ENCODE measurements at places on chromosomes 16 and 17.

GRCh38 chr16:73064994-73065545 lies 17.1 kb upstream of the ZFHX3 start:
- DNase-seq, result no peak

- DNase-seq, result no peak
Observed at GRCh38 chr17:6577686-6578263, 21.4 kb upstream of the PITPNM3 start.

GRCh38 chr17:82483836-82484235 lies 25.3 kb downstream of the NARF start:
- DNase-seq, result no peak

DNA sequence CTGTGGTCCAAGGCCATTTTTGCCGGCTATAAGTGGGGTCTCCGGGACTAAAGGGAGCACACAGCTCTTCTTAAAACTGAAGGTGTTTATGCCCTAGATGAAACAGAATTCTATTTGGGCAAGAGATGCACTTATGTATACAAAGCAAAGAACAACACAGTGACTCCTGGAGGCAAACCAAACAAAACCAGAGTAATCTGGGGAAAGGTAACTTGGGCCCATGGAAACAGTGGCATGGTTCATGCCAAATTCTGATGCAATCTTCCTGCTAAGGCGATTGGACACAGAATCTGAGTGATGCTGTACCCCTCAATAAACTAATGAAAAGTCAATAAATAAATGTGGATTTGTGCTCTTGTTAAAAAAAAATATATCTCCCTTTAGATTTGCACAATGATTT lies 20.2 kb upstream of the SHISA9 start:
- no peak for DNase-seq

GRCh38 chr16:17305694-17306093 lies 165.1 kb downstream of the XYLT1 start:
- DNase-seq, result no peak

DNA sequence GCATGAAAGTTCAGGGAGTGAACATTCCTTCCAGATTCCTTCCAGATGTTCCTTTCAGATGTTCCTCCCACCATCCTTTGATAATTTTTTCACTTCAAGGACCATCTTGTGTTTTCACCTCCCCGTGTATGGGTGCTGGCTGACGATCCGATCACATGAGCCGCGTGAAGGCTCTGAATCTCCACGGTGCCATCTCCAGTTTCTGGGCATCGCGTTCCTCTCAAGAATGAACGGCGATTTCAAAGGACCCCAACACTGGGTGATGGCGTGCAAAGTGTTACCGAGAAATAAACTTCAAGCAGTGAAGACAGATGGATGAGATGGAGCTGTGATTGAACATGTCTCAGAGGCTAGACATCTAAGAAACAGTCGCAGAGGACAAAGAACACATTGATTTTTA lies 245.3 kb downstream of the GSG1L start:
- no peak for DNase-seq

- peak; percentile 100 for DNase-seq
Observed at GRCh38 chr17:81393684-81394376, 1.4 kb upstream of the BAHCC1 start.

- peak; percentile 21 for DNase-seq
Observed at GRCh38 chr17:8451933-8452614, 16.4 kb downstream of the NDEL1 start.

- DNase-seq, result no peak
Observed at GRCh38 chr16:79372503-79373184, 227.9 kb downstream of the MAF start.

DNA sequence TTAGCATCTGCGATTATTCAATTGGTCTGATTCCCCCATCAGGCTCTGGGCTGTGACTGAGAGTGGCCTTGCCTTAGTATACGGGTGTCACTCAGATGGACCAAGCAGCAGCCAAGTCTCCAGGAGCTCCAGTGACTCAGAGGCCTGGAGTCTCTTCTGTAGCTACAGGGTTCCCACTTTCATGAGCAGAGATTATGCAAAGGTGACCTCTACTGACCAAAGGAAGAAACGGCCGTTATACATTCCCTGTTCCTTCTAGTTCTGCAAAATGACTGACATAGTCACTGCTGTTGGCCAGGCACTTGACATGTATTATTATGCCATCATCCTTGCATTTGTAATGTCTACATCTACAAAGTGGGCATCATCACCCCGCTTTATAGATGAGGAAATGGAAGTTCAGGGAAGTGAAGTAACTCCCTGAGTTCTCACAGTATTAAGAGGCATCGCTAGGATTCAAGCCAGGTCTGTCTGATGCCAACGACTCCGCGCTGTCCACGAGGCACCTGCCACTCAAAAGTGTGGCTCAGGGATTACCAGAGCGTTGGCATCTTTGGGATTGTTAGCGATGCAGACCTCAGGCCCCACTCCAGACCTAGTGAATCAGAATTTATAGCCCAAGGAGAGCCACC lies 23.3 kb downstream of the SLC38A7 start:
- DNase-seq, result peak; percentile 52

DNA sequence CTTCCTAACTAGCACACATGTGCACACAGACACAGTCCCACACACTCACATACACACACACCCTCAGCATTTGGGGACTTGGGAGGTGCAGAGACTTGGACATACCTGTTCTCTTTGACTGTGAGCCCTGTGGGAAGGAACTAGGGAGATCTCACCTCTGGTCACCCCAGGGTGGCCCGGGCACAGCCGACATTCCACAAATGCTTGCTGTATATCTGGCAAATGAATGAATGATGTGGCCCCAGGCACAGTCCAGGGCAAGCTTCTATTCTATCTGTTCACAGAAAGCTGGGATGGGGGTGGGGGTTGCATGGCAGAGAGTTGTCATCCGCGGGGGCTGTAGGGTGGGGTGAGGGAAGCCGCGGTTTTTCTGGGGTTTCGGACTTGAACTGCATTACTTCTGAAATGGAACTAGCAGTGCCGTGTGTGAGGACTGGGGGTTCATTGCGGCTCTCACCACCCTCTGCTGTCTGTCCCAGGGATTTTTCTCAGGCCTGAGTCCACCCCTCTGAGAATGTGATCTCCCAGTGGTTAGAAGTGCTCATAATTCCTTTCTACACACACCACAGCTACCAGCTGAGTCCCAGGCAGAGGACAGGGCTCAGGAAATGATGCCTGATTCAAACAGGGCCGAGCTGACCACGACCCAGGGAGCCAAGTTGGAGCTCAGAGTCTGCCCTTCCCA lies 3.3 kb upstream of the RIPOR1 start:
- DNase-seq, result no peak

DNA sequence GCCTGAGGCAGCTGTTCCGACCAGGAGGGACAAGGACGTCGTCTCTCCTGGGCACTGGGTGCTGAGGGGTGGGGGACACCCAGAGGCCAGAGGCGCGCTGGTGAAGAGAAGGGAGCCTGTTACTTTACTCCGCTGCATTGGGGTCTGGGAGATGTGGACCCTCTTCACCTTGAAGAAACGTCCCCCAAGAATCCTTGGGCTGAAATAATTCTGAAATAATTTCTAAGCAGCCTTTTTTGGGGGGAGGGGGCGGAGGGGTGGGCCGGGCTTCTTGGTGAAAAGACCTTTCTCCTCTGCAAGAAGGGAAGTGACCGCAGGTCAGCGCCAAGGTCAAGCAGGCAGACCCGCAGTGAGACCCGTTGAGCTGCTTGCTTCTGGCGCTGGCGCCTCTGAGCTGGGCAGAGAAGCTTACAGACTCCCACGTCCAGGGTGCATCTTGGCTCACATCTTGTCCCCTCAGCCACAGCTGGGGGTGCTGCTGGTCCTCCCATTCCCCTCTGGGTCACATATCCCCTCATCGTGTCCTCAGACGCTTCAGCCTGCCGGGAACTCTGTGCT lies 1.1 kb downstream of the SYT17 start:
- DNase-seq, result no peak

DNA sequence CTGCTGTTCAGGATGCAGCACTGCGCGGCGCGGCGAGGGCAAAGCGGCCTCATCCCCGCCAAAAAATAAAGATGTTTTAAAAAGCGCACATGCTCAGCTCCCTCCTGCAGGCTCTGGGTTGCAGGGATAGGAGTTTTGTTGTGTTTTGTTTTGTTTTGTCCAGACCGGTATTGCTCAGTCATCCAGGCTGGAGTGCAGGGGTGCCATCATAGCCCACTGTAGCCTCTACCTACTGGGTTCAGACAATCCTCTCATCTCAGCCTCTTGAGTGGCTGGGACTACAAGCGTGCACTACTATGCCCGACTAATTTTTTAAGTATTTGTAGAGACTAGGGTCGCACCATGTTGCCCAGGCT lies 636 bp downstream of the WWOX start:
- no peak for DNase-seq

- DNase-seq, result no peak
Observed at GRCh38 chr17:32256701-32257019, 9.0 kb upstream of the RHBDL3 start.

- DNase-seq, result no peak
Observed at GRCh38 chr16:64339052-64339770, 782.7 kb downstream of the CDH11 start.

GRCh38 chr16:12296991-12297390 lies 320.5 kb downstream of the SNX29 start:
- DNase-seq, result no peak

DNA sequence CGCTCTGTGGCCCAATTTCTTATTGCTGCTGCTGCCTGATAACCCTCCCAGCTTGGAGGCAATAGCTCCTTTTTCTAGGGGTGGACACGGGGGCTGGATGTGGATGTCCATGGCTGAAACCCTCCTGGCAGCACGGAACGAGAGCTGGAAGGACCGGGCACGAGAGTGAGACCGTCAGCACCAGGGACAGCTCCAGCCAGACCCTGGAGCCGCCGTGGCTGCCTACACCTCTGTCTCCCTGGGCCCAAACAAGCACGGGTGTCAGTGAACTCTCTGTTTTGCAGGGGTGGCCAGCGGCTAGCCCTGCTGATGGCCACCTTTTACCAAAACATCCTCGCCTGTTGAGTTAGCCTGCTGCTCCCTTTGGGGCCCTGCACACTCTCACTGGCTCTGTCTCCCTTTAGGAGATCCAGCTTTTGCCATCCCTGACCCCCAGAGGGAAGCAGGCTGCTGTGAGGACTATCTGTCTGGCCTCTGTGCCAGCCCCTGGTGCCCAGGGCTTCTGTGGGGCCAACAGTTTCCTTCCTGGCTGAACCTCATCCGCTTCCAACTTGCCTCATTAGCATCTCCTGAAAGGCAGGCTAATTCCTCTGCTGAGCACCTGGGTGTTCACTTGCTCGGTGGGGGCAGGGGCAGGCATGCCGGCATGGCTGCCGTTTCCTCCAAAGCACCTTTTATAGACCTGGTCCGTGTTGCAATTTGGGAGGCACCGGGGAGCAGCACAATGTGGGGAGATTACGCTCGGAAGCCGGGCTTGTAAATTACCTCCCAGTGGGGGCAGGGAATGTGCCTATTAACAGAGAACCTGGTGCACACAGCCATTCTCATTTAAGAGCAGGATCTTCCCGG lies 118.1 kb downstream of the ENGASE start:
- DNase-seq, result peak; percentile 92

GRCh38 chr16:81239367-81240121 lies 1.1 kb downstream of the BCO1 start:
- no peak for DNase-seq

GRCh38 chr17:81948635-81949378 lies 1.8 kb upstream of the MYADML2 start:
- DNase-seq, result no peak

DNA sequence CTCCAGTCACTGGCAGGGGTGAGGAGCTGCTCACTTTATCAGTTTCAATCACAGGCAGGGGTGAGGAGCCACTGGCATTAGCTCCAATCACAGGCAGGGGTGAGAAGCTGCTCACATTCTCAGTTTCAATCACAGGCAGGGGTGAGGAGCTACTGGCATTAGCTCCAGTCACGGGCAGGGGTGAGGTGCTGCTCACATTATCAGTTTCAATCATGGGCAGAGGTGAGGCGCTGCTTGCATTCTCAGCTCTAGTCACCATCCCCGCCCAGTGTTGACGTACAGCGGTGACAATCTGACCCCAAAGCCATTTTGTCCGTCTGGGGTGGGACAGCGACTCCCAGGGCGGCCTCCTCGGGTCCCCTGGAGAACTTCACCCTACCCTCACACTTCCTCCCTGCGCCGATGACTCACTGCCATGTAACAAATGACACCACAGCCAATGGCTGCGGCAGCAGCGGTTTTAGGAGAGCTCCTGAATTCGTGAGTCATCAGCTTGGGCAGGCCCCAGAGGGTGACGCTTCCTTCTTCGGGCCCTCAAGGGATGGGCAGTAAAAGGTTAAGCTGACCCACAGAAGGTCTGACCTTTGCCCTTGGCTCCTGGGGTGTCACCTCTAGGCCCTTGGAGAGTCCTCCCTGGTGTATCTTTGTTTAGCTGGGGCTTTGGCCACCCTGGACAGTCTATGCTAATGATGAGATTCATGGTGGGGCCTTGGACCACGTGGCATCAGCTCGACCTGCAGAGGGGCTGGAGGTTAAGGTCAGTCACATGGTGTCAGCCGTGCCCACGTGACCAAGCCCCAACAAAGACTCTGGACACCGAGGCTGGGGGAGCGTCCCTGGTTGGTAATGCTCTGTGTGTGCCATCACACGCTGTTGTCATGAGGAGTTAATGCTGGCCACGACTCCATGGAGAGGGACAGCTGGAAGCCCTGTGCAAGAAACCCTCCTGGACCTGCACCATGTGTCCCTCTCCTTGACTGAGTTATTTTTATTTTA lies 171.7 kb downstream of the C16orf95 start:
- DNase-seq, result no peak
